ENCODE measurements at places on chromosomes 16 and 17.

GRCh38 chr17:69651921-69652320 lies 237.4 kb downstream of the MAP2K6 start:
- no peak for DNase-seq

DNA sequence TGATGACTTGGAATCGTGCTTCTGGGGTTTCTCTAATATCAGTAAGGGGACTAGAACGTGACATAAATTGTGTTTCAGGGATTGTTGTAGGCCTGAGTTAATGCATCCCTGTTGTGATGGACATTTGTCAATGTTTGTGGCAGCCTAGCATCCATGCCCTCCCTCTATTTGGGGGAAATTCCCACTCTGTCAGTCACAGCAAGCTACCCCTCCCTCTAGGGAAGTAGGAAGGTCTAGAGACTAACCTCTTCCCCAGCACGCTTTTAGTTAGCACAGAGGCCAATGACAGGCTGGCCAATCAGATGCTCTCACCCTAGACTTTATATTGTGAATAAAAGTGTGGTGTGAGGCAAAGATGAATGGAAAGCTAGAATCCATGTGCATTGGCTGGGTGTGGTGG lies 32.4 kb upstream of the NF1 start:
- DNase-seq = no peak

GRCh38 chr16:57755726-57756423 lies 20.3 kb downstream of the KATNB1 start:
- DNase-seq = no peak

DNA sequence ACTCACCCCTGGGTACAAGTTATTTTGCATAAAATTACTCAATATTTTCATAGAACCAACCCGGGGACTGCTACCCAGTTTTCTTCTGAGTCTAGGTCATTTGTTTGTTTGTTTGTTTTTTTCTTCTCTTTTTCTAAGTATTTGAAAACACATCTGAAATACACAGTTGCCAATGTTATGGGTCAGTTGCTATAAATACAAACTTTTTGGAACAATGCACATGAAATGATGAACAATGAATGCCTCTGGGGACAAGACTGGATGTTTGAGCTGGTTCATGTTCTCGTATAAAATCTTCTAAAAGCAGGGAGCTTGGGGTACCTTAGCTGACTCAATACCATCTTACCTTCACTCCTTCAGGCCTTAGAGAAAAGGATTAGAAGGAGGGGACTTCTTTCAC lies 30.5 kb downstream of the TMEM238L start:
- DNase-seq = no peak

DNA sequence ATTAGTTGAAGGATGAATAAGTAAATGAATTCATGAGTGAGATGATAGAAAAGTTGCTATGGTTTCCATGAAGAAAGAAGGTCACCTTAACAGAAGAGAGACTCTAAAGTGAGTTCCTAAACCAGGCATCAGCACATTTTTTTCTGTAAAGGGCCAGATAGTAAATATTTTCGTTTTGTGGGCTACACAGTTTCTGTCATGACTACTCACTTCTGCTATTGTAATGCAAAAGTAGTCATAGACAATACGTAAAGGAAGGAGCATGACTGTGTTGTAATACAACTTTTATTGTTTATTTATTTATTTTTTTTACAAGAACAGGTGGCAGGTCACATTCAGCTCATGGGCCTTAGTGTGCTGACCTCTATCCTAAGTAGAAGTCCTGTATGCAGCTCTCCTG lies 426.1 kb upstream of the DYNLRB2 start:
- peak; percentile 9 for DNase-seq

GRCh38 chr16:280005-280460 lies 358 bp upstream of the ARHGDIG start:
- DNase-seq = no peak

GRCh38 chr17:81365148-81365600 lies 30.1 kb upstream of the BAHCC1 start:
- peak; percentile 81 for DNase-seq

DNA sequence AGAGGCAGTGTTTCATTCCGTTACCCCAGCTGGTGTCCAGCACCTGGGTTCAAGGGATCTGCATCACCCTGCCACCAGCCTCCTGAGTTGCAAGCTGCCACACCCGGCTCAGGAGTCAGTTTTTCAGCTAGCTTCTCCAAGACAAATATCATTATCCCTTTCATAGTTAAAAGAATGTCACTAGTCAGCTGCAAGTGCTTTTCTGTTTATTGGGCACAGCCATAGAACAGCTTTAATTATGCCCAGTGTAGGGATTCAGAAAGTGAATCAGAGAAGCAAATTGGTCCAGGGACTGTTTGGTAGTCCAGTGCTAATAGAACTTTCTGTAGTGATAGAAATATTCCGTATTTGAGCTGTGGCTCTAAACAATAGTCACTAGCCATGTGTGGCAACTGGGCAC lies 2.9 kb upstream of the AOC3 start:
- no peak for DNase-seq

DNA sequence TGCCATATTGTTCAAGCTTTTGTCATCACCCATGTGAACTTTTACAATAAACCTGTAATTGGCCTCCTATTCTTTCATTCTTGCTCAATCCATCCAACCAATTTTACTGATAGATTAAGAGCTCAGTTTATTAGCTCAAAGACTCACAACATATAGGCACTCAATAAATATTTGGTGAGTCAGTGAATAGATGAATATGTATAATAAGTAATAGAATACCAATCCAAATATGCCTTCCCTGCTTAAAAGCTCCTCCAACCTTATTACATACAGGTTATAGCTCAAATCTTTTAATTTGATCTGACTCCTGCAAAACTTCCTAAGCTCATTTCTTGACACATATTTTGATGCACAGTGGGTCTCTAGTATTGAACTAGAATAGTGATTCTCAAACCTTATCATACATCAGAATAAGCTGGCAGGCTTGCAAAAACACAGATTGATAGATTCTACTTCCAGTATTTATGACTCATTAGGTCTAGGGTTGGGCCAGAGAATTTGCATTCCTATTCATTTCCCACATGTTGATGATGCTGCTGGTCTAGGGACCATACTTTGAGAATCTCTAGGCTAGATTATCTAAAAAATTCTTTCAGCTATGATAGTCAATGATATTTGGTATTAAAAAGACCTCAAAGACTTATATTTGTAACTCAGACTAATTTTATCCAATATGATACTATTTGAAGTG lies 114.4 kb downstream of the PCTP start:
- DNase-seq = no peak

GRCh38 chr16:68074850-68075555 lies 10.2 kb upstream of the NFATC3 start:
- no peak for DNase-seq

- no peak for DNase-seq
Observed at GRCh38 chr17:66310528-66311148, 8.2 kb downstream of the PRKCA start.

- DNase-seq = no peak
Observed at GRCh38 chr17:82228842-82229697, at the start of gene SLC16A3. Gene SLC16A3 (plus strand): TSS chr17:82229042. CDS start chr17:82236009, 6,967 bp downstream.

GRCh38 chr16:85395207-85395912 lies 217.8 kb upstream of the GSE1 start:
- DNase-seq = peak; percentile 46

DNA sequence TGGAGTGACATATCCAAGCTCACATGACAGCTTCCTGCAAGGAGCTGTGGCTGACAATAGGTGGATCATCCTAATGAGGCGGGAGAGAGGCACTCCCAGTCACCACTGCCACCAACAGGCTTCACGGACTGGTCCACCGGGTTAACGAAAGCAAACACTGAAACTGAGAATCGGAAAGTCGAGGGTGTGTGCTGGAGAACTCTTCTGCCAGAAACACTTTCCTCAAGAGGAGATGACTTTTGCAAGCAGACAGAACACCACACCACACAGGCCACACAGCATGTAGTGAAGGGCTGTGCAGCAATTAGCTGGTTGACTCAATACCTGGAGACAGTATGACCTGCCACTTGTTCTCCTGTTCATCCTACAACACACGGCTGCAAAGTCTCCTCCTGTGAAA lies 53.0 kb upstream of the DNAJA2 start:
- DNase-seq = no peak

DNA sequence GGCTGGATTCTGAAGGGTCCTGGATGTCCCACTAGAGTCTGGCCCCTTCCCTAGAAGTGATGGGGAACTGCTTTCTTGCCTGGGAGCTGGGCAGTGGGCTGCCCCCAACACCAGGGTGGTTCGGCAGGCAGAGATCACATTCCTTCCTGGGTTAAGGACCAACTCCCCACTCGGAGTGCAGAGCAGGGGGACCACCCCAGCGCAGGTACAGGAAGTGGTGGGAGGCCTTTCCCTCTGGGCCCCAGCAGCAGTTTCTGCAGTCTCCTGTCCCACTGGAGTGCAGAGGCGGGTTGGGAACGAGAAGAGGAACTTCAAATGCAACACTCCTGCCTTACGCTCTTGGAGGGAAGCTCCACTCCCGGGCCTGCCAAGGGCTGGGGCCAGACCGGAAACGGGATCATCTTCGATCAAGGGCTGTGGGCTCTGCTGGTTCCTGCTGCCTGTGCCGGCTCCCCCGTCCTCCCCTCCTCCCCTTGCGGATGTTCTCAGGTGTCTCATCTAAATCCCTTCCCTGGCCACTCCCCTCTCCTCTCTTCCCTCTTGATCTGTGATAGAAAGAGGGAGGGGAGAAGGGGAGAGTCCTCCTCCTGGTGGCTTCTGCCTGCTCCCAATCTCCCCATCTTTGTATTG lies 9.0 kb upstream of the NGFR start:
- no peak for DNase-seq

- peak; percentile 99 for DNase-seq
Observed at GRCh38 chr16:75622761-75623605, at the start of gene ADAT1. Gene ADAT1 (minus strand): TSS chr16:75623281. CDS start chr16:75620799, 2,482 bp downstream.

- no peak for DNase-seq
Observed at GRCh38 chr16:69318177-69318910, 7.2 kb downstream of the VPS4A start.

DNA sequence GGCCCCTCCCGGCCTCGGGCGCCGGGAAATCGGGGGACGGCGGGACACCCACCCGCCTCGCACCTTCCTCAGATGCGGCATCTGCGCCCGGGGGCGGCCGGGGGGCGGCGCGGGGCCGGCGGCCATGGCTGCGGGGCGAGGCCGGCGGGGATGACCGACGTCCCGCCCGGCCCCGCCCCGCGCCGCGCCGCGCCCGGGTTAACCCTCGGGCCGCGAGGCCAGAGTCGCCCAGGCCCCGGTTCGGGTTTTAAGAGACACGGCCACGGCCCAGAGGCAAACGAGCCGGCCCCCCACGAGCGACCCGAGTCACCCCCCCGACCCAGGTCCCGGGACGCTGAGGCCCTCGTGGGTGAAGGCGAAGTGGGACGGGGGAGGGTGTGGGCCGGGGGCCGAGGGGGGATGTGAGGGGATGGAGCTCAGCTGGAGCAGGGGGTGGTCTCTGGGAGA lies at the start of gene RGS11:
Gene RGS11, minus strand, starts transcription at position 159 of the 447 bp plus-strand sequence. Its CDS starts 33 bp downstream, at position 126.
- no peak for DNase-seq

DNA sequence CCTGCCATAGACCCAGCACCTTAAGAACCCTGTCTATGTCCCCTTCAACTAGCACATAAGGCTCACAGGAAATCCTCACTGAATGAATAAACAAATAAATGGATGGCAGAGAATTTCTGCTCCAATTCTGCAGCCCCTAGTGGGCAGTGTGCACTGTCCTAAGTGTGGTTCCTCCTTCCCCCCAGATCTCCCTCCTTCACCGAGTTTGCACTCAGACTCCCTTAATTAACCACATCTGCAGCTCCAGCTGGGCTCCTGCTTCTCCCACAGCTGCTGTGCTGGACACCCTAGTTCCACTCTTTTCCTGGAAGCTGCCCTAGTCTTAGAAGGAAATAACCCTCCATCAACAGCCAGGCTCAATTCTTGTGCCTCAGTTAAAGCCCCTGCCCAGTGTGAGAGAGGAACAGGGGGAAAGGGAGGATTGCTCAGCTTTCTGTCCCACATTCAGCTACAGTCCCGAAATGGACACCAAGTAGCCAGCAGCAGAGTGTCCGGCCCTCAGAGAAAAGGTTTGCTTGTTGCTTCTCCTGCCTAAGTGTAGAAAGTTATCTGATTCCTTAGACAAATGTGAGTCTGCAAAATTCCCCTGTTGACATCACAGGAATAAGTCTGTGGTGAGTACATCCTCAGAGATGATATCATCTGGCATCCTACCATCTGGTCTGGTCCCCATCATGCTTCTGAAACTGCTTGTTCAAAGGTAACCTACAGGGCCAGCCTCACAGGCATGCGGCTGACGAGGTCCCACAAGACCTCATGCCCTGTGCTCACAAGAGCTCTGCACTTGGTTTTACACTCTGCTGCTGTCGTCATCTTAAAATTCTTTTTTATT lies 12.3 kb downstream of the LRRC3C start:
- DNase-seq = peak; percentile 31

DNA sequence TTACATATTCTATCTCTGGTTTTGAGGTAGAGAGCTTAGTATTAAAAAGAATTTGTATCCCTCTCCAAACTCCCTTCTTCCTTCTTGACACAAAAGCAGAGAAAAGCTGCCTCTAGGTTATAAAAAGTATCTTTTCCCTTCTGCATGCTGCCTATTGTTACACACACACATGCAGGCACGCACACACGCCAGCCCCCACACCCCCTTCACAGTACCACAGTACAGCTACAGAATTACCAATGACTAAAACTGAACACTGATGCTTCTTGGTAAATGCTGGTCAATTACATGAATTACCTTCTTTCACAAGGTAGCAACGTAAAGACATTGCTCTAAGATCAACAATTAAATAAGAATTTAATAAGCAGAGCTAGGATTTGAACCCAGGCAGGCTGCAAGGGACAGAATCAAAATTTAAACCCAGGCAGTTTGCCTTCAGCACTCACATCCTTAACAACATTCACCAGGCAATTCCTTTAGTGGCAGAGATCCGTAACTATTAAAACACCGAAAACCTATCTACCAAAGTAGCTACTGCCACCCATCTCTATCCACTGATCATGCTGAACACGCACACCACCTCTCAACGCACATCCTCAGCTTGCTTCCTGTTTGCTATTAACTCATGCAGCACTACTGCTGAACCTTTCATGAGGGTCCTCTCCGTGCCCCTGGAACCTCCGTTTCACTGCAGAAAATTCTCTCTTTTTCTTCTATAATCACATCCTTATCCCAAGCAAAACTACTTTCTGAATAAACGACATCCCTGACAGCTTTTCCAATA lies 37.8 kb downstream of the YWHAE start:
- no peak for DNase-seq

GRCh38 chr16:73067671-73068540 lies 20.0 kb upstream of the ZFHX3 start:
- DNase-seq = no peak

GRCh38 chr17:33521784-33522183 lies 228.7 kb upstream of the ASIC2 start:
- peak; percentile 49 for DNase-seq

- DNase-seq = no peak
Observed at GRCh38 chr17:47717979-47718621, 14.9 kb upstream of the TBX21 start.

- DNase-seq = no peak
Observed at GRCh38 chr17:2500446-2500845, 11.2 kb downstream of the METTL16 start.

- no peak for DNase-seq
Observed at GRCh38 chr17:19755821-19756510, 7.9 kb upstream of the ALDH3A1 start.

GRCh38 chr17:82668631-82669099 lies 20.4 kb upstream of the WDR45B start:
- peak; percentile 51 for DNase-seq

GRCh38 chr16:74892574-74893461 lies 92.1 kb downstream of the WDR59 start:
- DNase-seq = no peak

Measured in large intestine (tissue), 12 donors.